GM12891 (cell line): ENCODE measurements at places on chromosomes 11 and 22.

GRCh38 chr22:44576311-44577260, 78.6 kb upstream of the RTL6 start:
- no peak for DNase-seq

DNA sequence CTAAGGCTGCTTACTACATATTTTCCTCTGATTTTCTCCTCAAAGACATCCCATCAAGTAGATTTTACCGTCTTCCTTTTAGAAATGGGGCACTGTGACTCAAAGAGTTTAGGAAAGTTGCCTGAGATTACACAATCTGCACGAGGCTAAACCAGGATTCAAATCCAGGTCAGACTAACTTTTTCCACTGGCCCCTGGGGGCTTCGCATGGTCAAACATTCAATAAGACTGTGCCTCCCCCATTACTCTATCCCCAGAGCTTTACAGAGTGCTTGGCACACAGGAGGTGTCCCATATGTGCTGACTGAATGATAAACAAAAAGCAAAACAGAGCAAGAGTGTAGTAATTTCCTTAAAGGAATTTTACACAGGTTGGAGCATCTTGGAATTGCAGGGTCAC, 118.1 kb upstream of the TEAD1 start:
- DNase-seq = no peak

GRCh38 chr22:50061141-50061823, 3.2 kb upstream of the TTLL8 start:
- DNase-seq = no peak

DNA sequence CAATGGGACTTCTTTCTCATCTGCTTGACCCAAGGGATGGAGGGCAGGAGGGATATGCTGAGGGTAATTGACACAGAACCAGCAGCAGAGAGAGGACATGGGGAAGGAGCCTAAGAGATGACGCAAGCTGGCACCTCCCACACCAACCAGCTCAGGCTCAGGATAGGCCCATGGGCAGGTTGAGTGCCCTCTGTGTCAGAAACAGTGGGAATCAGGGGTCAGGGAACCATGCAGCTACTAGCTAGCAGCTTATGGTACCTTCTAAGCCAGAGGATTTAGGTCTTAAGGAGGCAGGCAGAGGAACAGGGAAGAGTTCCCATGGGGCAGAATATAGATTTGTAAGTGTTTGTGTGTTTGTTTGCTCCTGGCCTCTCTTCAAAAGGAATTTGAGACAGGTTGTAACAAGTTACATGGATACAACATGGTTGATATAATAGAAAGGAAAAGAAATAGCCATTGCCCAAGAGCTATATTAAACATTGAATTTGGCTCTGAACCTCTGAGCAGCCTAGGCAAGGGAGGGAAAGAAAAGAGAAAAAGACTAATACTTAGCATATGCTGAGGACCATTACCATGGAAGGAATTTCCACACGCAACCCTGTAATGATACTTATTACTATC, 39.9 kb upstream of the NAV2 start:
- DNase-seq = no peak

DNA sequence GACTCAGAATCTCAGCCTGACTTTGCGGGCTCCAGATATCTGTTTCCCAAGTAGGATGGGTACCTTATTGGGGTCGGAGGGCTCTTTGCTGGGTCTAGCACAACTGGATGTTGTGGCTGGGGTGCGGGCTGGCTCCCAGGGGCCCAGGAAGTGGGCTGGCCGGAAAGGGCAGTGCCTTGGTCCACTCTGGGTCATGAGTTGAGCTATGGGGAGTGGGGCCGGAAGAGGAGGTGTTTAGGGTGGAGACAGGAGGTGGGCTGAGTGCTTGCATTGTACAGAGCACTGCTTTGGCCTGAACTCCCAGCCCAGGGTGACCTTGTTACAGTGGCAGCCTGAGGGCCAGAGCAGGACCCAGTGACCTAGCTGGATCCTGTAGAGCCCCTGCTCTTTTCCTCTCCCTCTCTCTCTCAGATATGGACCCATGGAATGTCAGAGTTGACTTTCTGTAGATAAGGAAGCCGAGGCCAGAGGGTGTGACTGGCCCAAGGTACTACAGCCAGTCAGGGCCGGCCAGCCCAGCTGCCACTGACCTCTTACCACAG, 13.2 kb downstream of the PHLDB1 start:
- DNase-seq = no peak

- no peak for DNase-seq
These were observed 380 bp downstream of the C11orf96 start for GRCh38 chr11:43942662-43943371.

GRCh38 chr11:3614742-3615171, 27.0 kb downstream of the ART5 start:
- no peak for DNase-seq

GRCh38 chr22:50278956-50279619, 8.9 kb upstream of the MAPK11 start:
- DNase-seq = no peak

DNA sequence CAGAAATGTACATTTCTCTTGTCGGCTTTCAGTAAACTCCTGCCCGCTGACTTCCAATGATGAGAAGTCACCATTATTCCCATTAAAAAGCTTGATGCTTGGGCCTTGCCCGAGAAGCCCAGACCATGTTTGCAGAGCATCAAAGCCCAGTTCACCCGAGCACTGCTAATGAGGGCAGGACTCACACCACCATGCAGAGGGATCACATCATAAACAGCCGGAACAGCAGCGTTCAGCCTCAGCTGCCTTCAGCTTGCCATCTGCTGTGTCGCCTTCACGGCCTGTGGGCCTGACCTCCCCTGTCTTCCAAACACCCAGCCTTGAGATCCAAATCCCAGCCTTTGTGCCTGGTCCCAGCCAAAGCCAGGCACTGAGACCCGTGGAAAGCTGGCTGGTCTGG, 105.4 kb upstream of the CSNK2A3 start:
- DNase-seq = no peak

- no peak for DNase-seq
These were observed 2.6 kb downstream of the PLA2G3 start for GRCh38 chr22:31137721-31138120.

GRCh38 chr11:70578371-70578770, 180.0 kb downstream of the CTTN start:
- DNase-seq = no peak

GRCh38 chr22:28488825-28489224, 190.8 kb downstream of the TTC28 start:
- DNase-seq = no peak

DNA sequence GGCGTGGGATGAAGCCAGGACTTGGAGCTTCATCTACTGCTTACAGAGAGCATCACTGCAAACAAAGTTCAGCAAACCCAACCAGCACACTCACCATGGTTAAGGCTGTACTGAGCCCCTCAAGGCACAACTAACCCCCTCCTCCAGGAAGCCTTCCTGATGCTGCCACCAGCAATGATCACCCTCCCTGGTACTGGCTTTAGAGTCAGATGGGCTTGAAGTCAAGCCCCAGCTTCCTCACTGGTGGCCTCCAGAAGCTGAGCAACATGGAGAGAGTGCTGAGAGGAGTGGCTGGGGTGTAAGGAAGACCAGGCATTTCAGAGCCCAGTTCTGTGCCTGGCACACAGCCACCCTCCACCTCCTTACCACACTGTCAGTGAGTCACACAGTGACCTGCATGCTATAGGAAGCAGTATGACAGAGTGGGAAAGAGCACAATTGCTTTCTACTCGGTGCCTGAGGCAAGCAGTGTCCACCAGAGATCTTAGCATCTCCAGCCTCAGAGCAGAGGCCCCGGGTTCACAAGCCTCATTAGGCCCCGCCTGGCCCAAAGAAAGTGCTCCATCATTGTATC, 24.7 kb upstream of the BAIAP2L2 start:
- no peak for DNase-seq

DNA sequence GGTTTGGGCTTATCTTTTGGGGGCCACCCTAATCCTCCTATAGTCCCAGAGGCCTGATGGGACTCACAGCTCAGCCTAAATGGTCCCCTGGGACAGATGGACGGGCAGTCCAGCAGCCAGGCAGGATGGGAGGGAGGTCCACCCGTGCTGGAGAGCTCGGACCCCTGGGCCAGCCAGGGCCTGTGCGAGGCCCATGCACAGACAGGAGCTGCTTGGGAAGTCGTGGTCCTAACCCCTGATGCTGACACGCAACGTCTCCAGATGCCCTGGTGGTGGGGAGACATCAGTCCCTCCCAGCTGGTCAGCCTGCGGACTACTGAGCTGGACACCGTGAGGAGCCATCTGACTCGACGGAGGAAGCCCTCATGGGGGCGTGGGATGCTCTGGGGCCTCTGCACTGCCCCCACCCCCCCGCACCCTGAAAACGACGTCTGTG, 31.2 kb upstream of the MUC5AC start:
- no peak for DNase-seq

DNA sequence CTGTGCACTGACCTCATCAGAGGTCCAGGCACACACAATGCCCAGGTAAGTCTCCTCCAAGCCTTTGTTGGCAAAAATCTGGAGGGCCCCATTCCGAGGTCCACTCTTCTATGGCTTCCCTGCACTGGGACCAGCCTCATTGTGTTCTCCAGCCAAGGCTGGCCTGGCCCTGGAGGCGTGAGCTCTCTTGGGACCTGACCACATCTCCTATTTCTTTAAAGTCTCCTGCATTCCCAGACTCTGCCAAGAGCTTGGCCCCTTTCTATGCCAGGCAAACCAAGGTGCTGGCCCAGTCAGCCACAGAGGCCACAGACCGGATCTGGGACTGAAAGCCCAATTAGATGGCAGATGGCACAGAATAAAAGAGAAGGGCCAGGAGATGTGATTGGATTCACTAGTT, 55.1 kb downstream of the C11orf58 start:
- DNase-seq = no peak

GRCh38 chr11:10041748-10042446, 252.1 kb downstream of the SBF2 start:
- no peak for DNase-seq

DNA sequence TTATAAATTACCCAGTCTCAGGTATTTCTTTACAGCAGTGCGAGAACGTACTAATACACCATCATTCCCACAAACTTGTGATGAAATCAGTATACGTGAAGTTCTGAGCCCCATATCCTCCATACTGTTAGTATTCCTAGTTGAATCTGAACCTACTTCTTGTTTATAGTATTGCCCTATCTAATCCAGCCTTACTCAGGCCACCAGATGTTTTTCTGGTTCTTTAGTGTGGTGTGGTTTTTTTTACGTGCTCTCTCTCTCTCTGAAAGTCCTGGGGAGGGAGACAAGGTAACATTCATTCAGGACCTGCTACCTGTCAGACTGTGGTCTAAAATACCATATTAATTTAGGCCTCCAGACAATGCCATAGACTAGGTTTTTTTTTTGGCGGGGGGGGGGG, 47.6 kb upstream of the TEAD1 start:
- DNase-seq = no peak
